ENCODE measurements at places on chromosomes 2 and 18.
A peak's percentile ranks its signal among the peaks of the same experiment; 100 is the strongest.

GRCh38 chr2:226130192-226130591 is 669.4 kb downstream of the IRS1 start:
- no peak for DNase-seq

DNA sequence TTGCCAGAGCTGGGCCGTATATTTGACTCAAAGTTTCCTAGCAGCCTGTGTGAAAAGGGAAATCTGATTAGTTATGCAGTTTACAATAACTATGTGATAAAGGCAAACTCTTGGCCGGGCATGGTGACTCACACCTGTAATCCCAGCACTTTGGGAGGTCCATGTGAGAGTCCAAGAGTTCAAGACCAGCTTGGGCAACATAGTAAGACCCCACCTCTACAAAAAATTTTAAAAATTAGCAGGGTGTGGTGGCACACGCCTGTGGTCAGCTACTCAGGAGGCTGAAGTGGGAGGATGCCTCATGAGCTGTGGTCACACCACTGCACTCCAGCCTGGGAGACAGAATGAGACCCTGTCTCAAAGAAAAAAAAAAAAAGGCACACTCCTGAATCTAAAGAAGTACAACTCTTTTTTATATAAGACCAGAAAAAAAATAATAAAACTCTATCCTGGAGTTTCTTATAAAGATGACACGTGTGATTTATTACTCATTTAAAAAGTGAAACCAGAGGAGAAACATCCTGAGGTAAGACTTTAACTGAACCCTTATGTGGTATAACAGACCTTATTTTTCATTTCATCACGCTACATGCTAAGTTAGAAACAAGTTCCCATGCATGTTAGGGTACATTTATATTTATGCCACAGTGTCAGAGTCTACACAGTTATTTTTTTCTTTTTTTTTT is 32.6 kb upstream of the KCMF1 start:
- DNase-seq = no peak

- DNase-seq = no peak
Observed at GRCh38 chr2:179661986-179662385, 199.4 kb downstream of the ZNF385B start.

DNA sequence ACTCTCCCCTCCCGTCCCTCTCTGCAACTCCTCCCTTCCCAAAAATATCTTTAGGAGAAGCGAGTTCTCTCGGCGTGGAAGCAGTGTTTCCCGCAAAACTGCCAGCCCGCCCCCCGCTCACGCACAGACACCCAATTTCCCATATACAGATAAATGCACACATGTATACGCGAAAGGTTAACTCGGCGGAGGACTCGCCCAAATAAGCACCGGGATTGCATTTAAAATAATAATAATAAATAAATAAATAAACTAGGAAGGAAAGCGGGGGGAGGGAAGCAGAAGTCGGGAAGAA is 70.0 kb upstream of the PSMD14 start:
- peak; percentile 23 for DNase-seq

- DNase-seq = no peak
Observed at GRCh38 chr2:171515672-171516298, 6.5 kb upstream of the CYBRD1 start.

DNA sequence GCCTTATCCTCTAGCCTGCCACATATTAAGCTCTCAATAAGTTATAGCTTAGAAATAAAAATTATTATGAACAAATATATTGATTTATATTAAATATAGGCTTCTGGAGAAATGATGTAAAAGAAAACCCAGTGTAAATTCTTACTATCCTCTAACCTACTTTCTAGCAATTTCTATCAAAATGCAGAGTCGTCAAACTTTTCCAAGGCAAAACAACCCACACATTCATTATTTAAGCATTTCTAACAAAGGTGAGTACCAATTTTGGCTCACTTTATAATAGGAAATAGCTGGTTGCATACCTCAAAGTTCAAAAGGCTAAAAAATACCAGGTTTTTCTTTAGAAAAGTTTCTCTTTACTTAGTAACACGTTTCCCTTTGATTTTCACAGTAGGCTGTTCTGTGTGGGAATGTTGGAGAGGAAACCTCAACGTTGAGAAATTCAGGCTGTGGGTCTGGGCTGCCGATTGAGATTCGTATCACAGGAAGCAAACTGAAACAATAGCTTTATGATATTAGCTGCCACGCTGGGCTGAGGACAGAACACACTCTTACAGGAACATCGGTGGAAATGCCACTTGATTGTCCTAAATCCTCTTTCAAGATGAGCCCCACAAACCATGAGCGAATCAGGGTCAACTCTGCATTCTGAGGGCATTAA is 53.0 kb downstream of the EPAS1 start:
- no peak for DNase-seq

GRCh38 chr2:95038635-95039298 is 13.3 kb downstream of the MAL start:
- DNase-seq = no peak

DNA sequence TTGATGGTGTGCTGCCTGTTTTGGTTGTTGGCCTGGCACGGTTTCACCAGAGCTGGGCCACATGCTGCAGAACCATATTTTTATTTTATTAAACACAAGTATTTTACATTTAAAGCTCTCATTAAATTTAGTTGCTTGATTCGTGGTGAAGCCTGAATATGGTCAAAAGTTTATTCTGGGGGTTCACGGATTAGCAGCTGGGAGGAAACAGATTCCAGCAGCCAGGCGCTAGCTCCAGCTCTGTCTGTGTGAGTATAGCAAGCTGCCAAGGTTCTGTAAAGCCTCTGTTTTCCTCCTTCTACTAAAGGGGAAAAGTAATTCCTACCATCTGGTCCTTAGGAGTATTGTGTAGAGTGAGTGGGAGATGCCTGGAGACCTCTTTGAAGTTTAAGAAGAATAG is 22.5 kb downstream of the GATA6 start:
- peak; percentile 71 for DNase-seq

All from NCI-H524 (cell line).